ENCODE measurements at places on chromosomes 4 and X. TPM values are rescaled to one million over a fixed set of nuclear protein-coding genes. Genes with fewer than 3 reads are reported as not detected.

- DNase-seq = peak; percentile 6
Observed at GRCh38 chr4:6548201-6548881, 26.6 kb upstream of the MAN2B2 start.

MAML3 gene
- total RNA-seq = 12.8 TPM

DNA sequence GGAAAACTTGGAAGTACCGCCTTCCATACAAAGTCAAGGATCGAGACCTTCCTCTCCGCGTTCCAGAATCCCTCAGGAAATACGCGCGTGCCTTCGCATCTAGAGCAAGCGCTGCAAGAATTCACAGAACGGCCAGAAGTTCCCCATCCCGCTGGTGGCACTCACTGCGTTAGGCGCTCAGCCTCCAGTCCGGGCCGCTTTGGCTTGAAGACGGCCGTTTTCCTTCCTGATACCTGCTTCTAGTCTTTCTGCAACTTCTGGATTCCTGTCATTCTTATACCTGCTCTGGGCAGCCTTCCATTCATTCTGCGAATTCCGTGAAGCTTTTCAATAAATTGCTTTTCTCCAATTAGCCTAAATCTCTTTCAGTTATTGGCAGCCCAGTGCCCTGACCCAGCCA, 896.4 kb downstream of the TRIML1 start:
- DNase-seq = no peak

SYTL5 gene
- total RNA-seq = 0.83 TPM

DNA sequence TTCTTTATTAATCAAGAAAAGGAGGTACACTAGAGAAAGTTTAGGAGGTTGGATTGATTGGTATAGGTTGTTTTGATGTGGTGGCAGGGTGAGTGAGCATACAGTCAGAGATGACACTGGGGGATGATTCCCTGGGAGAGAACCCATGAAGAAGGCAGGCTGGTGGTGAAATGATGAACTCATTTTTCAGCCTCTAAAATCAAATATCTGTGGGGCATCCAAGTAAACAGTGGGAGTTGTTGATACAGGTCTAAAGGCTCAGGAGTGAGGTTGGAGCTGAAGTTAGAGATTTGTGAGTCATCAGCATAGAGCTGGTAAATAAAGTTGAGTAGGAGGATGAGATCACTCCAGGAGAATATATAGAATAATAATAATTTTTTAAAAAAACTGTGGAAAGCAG, 10.0 kb upstream of the AP1S2 start:
- no peak for DNase-seq

- no peak for DNase-seq
Observed at GRCh38 chr4:161097821-161098220, 1066.0 kb downstream of the FSTL5 start.

TEX13D gene
- total RNA-seq = not detected

GRCh38 chr4:40523581-40523980, 106.1 kb downstream of the RBM47 start:
- no peak for DNase-seq

DNA sequence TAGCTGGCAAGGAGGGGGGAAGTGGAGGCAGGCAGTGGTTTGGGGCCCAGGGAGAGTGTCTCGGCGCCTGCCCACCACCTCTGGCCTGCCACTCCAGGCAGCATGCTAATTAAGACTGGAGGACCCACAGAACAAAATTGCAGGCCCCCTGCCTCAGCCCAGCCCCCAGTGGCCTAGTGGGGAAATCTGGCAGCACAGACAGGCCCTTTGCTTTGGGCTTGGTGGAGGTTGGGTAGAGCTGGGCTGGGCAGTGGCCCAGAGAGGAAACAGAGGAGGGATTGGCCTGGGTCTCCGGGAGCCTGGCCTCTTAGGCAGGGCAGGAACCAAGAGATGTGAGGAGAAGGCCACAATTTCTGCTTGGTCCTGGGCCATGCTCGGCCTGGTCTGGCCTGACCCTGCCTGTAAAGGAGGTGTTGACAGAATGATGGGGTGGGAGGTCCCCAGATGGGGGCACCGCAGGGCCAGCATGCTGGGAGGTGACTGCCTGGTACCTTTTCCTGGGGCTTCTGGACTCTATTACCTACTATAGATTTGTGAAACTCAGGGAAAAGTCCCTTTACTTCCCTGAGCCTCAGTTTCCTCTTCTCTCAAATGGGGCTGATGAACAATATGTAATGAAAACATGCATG, 92.4 kb upstream of the PJA1 start:
- DNase-seq = no peak
